Muscle of leg (tissue), 16 donors: ENCODE measurements at places on chromosomes 16 and 17. TPM values are rescaled to one million over a fixed set of nuclear protein-coding genes. Genes with fewer than 3 reads are reported as not detected.

The HBA1 gene
- 1,237 TPM for polyA plus RNA-seq

The ERN1 gene
- 4.6 TPM for polyA plus RNA-seq

- no peak for DNase-seq
- no peaks in the 10 kb centered on the region for H3K27me3 ChIP-seq
- H3K27ac ChIP-seq = no peak overlapping the region
- no peaks in the 10 kb centered on the region for H3K4me1 ChIP-seq
These were observed 26.9 kb downstream of the AP1G1 start for GRCh38 chr16:71781741-71782140.

DNA sequence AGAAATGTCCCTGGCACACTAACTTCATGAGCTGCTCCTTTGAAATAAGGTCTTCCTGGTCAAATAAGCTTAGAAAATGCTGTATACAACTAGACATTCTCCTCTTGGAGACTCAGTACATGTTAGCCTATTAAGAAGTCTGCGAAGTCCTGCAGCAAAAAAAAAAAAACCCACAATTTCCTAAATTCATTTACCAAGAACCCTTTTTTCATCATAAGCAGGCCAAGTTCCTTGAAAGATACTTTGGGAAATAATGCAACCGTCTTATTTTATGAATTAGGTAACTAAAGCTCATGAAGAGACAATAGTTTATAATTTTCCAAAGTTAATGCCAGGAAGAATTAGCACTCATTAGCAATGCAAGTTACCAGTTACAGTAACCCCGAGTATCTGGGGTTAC lies 49.0 kb upstream of the HAS3 start:
- no peaks in the 10 kb centered on the region for H3K27me3 ChIP-seq
- no peak for DNase-seq
- no peaks in the 10 kb centered on the region for H3K36me3 ChIP-seq
- no peak overlapping the region for H3K4me3 ChIP-seq

The ZKSCAN2 gene
- polyA plus RNA-seq = 6.2 TPM

The IL17C gene
- not detected for polyA plus RNA-seq

- DNase-seq = no peak
- H3K4me1 ChIP-seq = no peaks in the 10 kb centered on the region
- no peak overlapping the region for H3K27ac ChIP-seq
- peaks cover 15% of the 10 kb centered on the region for H3K36me3 ChIP-seq
- no peak overlapping the region for H3K4me3 ChIP-seq
These were observed 11.1 kb downstream of the FANCA start for GRCh38 chr16:89805136-89805905.

DNA sequence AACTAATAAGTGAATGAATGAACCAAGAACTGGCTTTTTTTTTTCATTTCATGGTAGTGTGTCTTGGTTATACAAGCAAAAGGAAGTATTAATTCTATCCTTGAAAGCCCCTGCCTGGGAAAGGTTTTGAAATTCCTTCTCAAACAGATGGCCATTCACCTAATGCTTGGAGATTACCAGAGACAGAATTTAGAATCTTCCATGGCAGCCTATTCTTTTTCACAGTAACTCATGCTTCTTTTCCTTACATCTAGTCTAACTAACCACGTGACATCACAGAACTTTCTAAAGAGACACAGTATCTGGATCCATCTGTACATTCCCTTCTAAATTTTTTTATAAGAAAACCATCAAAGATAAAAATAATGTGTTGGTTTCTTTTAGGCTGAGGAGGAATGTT lies 151.6 kb downstream of the FTO start:
- no peak overlapping the region for H3K27ac ChIP-seq
- no peaks in the 10 kb centered on the region for H3K4me1 ChIP-seq
- H3K4me3 ChIP-seq = no peak overlapping the region
- H3K27me3 ChIP-seq = no peaks in the 10 kb centered on the region

DNA sequence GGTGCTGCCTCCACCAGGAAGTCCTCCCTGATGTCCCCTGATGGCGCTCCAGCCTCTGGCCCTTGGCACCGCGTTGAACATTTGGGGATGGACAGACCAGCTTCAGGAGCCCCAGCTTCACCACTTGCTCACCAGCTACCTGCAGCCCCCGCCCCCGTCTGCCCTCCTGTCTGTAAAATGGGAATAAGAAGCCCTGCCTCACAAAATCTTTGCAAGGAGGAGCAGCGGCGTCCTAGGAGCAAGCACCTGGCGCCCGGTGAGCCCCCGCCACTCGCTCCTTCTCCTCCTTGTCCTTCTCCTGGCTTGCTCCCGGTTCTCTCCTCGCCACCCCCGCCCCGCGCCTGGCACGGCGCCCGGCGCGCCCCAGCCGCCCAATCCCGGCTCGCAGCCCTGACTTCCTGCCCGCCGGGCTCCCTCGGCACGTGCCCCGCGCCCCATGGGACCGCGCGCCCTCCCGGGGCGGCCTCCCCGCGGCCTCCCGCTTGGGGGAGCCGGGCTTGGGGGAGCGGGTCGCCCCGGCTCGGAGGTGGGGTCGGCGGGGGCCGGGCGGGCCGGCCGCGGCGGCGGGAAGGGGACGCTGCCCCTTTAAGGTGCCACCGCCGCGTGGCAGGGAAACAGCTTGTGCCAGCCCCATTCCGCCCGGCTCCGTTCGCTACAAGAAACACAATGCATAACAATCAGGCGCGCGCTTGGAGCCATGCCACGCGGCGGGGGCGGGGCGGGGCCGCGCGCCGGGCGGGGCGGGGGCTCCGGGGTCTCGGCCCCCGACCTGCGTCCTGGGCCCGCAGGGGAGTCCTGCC lies 9.1 kb upstream of the PPP1R1B start:
- no peaks in the 10 kb centered on the region for H3K36me3 ChIP-seq
- H3K4me3 ChIP-seq = peak overlapping the region; percentile 48
- H3K27ac ChIP-seq = no peak overlapping the region
- peak; percentile 57 for DNase-seq

- H3K4me1 ChIP-seq = peaks cover 15% of the 10 kb centered on the region
- H3K27ac ChIP-seq = peak overlapping the region; percentile 35
- peaks cover 22% of the 10 kb centered on the region for H3K36me3 ChIP-seq
- H3K4me3 ChIP-seq = no peak overlapping the region
- no peaks in the 10 kb centered on the region for H3K27me3 ChIP-seq
- DNase-seq = peak; percentile 62
These were observed 3.5 kb downstream of the CTNS start for GRCh38 chr17:3639981-3640596.

The ACOX1 gene
- 21.1 TPM for polyA plus RNA-seq

The C17orf100 gene
- 3.6 TPM for polyA plus RNA-seq

- peak overlapping the region; percentile 31 for H3K27ac ChIP-seq
- H3K36me3 ChIP-seq = peaks cover 15% of the 10 kb centered on the region
- H3K27me3 ChIP-seq = no peaks in the 10 kb centered on the region
These were observed 7.6 kb downstream of the CCDC57 start for GRCh38 chr17:82204831-82205719.

- no peak for DNase-seq
- H3K27ac ChIP-seq = no peak overlapping the region
- H3K27me3 ChIP-seq = no peaks in the 10 kb centered on the region
- no peaks in the 10 kb centered on the region for H3K36me3 ChIP-seq
These were observed 79.0 kb downstream of the MSI2 start for GRCh38 chr17:57335195-57335792.

GRCh38 chr17:75828741-75829140 lies 15.5 kb downstream of the UNC13D start:
- no peak for DNase-seq
- H3K4me1 ChIP-seq = peaks cover 69% of the 10 kb centered on the region
- no peak overlapping the region for H3K27ac ChIP-seq
- no peaks in the 10 kb centered on the region for H3K27me3 ChIP-seq

The SBK1 gene
- polyA plus RNA-seq = 17.3 TPM

DNA sequence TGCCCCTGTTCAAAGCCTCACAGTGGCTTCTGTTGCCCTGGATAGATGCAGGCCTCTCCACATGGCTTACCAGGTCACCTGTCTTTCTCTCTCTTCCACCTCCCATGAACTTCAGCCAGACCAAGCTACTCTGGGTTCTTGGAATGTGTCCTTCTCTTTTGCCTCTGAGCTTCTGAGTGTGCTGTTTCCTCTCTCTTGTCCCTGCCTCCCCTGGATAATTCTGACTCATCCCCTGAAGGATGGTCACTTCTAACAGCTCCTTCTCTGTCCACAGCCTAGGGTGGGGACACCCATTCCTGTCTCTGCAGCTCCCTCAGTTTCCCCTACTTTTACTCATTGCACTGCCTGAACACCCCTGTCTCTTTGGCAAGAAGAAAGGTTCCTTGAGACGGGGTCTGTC lies 2.9 kb downstream of the GUCY2D start:
- peaks cover 15% of the 10 kb centered on the region for H3K4me1 ChIP-seq
- H3K36me3 ChIP-seq = no peaks in the 10 kb centered on the region
- DNase-seq = no peak

The NACA2 gene
- 1.8 TPM for polyA plus RNA-seq

DNA sequence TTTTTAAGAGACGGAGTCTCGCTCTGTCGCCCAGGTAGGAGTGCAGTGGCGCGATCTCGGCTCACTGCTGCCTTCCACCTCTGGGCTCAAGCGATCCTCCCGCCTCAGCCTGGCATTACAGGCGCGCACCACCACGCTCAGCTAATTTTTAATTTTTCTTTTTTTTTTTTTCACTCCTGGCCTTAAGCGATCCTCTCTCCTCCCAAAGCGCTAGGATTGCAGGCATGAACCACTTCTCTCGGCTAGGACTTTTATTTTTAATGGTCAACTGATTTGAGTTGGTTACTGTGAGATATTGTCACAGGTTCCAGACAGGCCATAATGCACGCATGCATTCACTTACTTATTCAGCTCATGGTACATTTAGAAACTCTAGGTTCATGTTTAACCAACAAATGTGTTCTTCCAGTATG lies 888 bp downstream of the PIGW start:
- H3K4me1 ChIP-seq = peaks cover 12% of the 10 kb centered on the region
- H3K27me3 ChIP-seq = no peaks in the 10 kb centered on the region

- H3K27ac ChIP-seq = peak within 1 kb of the TSS; percentile 94
- H3K4me3 ChIP-seq = peak within 1 kb of the TSS; percentile 65
- H3K36me3 ChIP-seq = peaks cover 14% of the 10 kb centered on the region
- H3K27me3 ChIP-seq = peaks cover 46% of the 10 kb centered on the region
These were observed at the start of gene TRIM72 for GRCh38 chr16:31213877-31214707. Gene TRIM72 (plus strand): TSS chr16:31214119. CDS start chr16:31214739, 620 bp downstream.

GRCh38 chr16:84302111-84302954 lies 7.7 kb downstream of the WFDC1 start:
- peak; percentile 28 for DNase-seq
- peak overlapping the region; percentile 35 for H3K27ac ChIP-seq
- no peaks in the 10 kb centered on the region for H3K36me3 ChIP-seq
- no peak overlapping the region for H3K4me3 ChIP-seq
- peaks cover 18% of the 10 kb centered on the region for H3K4me1 ChIP-seq
